ENCODE measurements at places on chromosomes 4 and X.

GRCh38 chrX:24860140-24860539 is 155.6 kb downstream of the ARX start:
- DNase-seq, result no peak

GRCh38 chr4:4289597-4289940 is 385 bp downstream of the LYAR start:
- no peak for DNase-seq

GRCh38 chrX:15366506-15367352 is 17.5 kb downstream of the VEGFD start:
- DNase-seq, result no peak

DNA sequence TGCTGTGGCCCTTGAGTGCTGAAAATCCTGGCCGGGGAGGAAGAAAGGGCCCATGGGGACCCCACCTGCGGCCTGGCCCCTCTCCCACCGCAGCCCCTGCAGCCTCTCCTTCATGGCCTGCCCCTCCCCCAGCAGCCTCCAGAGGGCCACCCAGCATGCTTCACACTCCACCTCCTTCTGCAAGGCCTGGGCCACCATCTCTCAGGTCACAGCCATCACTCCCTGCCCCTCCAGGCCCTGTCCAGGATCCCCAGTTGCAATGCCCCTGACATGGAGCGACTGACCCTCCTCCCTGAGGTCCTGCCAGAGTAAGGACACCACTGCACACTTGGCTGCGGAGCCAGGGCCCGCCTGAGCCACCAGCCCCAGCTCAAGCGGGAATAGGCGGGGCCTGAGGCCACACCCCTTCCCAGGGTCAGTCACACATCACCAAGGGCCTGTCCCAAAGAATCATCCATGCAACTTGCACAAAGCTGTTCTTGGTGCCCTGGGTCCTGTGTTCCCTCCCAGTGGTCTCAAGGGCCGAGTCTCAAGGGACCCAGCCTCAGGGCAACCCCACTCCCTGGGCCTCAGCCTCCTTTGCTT is 32.9 kb downstream of the CCNQ start:
- DNase-seq, result no peak

DNA sequence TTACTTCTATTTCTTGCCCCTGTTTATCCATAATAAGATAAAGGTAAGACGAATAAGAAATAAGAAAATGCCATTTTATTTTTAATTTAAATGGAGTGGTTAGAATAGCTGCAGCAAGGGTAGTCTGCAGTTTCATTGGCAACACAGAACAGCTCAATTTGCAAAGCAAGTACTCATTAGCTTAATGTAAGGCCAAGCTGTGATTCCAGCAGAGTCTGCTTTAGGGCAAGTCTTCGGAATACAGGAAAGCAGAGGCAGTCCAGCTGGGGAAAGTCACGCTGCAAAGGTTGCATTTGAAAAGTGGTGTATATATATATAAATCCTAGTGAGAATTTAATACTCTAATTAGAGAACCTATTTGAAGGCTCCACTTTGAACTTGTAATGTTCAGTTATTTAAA is 59.0 kb downstream of the ANXA10 start:
- no peak for DNase-seq

- no peak for DNase-seq
Measured at GRCh38 chr4:9976781-9977180, 44.5 kb downstream of the SLC2A9 start.

DNA sequence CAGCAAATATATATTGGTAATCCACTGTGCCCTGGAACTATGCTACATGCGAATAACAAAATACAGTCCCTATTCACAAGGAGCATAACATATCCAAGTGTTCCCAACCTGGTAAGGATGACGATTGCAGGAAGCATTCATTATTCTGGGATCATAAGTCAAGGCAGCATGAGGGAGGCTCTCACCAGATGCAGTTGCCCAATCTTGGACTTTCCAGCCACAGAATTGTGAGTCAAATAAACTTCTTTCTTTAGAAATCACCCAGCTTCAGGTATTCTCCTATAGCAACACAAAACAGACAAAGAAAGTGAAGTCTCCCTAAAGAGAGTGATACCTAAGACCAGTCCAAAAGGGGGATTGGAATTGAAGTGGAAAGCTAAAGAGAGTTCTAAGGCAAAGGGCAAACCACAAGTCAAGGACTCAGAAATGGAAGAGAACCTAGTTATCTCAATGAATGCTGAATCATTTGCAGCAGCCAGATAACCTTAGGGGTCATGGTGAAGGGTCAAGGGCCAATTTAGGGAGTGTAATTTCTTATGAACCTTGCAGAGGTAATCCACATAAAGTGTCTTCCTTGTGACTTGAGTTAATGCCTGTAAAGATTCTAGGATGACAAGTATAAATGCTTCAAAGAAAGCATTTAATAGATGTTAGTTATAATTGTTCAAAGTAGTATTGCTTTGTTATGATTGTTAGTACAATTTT is 103.1 kb upstream of the PCDH7 start:
- DNase-seq, result no peak

GRCh38 chr4:94489098-94489497 is 37.4 kb downstream of the PDLIM5 start:
- DNase-seq, result no peak
